Brain microvascular endothelial cell (primary cell): ENCODE measurements at places on chromosomes 7 and 10.

- no peak for DNase-seq
These were observed 27.2 kb downstream of the IKZF1 start for GRCh38 chr7:50331564-50332208.

DNA sequence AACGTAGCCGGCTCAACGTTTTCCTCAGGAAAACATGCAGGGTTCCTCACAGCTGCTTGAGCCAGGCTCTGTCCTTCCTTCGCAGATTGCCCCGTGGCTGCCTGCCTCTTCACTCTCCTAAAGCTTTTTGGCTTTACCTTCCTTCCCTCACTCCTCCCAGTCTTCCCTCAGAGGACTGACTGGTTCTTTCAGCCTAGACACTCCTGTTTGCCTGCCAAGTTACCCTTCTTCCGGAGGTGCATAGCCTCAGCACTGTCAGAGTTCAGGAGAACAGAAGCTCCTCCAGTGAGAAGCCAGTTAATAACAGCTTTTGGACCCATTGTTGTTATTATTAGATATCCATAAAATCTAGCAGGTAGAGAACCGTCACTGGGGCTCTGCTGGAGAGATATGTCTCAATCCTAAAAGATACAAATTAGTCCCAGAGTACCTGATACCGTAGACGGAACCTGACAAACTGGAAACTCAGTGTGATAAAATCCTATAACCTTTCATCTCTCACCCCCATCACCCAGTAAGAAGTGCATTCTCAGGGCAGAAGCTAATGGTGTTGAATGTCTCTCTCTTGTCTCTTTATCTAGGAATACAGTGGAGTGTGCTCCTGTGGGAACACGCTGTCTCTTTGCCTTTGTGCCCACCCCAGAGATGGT is 79.6 kb downstream of the SND1 start:
- no peak for DNase-seq

- DNase-seq: no peak
These were observed 61.1 kb upstream of the EXOC4 start for GRCh38 chr7:133191787-133192186.

- no peak for DNase-seq
These were observed 31.9 kb upstream of the ADCYAP1R1 start for GRCh38 chr7:31020161-31020560.

GRCh38 chr10:10642751-10643150 is 374.9 kb upstream of the CELF2 start:
- DNase-seq: peak; percentile 40

GRCh38 chr7:117946151-117946633 is 73.0 kb upstream of the CTTNBP2 start:
- DNase-seq: peak; percentile 35

GRCh38 chr10:128631801-128632241 is 505.6 kb upstream of the MKI67 start:
- DNase-seq: peak; percentile 4

DNA sequence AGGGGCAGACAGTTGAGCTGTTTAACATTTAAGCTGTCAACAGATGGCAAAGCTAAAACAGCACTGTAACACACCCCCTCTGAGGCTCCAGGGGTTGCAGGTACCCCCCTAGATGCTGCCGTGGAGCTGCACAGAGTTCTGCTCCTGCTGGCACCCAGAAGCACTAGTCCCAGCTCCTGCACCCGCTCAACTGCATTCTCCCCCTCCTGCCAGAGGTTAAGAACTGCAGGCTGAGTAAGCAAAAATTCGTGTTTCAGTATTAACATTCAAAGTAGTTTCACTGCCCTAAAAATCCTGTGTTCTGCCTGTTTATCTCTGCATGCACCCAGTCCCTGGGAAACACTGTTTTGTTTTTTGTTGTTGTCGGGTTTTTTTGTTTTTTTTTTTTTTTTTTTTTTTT is 790.8 kb upstream of the KCND2 start:
- peak; percentile 4 for DNase-seq

DNA sequence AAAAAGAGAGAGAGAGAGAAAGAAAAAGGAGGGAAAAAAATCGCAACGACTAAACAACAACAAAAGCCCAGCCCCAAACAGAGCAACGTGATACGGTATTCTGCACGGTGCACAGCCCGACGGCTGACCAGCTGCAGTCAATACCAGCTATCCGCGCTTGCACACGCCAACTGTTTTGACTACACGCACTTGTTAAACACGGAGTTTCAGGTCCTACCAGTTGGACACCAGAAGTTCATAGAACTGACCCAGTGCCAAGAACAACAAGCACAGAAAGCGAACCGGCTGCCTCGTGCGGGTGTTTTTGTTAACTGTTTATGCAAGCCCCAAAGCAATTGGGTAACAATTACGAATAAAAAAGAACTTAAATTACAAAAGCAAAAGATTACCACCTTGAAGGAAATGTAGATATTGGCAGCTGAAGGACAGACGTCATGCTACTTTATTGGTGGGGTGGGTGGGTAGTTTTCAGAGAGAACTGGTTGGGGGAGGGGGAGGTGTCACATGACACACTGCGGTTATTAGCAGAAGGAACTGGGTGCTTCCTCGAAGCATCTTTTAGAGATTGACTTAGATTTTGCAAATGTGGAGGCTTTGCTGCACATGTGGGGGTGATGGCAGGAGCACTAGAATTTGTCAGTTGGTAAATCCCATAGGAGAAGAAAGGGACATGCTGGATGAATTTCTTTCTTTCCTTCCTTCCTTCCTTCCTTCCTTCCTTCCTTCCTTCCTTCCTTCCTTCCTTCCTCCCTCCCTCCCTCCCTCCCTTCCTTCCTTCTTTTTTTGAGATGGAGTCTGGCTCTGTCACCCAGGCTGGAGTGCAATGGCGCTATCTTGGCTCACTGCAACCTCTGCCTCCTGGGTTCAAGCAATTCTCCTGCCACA is 110.6 kb upstream of the EFCAB10 start:
- DNase-seq: peak; percentile 75

DNA sequence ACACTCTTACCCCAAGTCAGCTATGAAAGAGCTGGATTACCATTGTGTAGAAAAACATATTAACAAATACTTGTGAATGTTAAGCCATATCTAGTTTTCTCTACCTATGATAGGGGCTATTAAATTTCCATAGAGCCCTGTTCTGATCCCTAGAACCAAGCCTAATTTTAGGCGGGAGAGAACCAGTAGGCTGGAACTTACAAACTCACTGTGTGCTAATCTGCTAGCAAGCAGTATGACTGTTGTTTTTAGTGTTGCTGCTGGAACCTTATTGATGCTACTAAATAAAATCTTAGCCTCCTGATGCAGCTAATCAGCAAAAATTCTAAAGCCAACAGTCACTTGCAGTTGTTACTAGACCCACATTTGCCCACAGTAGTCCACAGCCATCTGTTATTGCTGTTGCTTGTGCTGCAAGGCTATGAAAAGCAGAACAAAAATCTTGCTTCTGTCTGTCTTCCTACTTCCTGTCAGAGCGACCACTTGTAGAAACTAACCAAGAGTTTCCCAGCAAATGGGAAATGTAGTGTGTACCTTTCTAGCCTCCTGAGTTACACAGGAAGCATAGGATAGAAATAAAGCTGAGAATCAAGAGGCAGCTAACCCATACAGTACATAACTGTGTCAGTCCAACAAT is 368.4 kb downstream of the ARL4A start:
- no peak for DNase-seq

DNA sequence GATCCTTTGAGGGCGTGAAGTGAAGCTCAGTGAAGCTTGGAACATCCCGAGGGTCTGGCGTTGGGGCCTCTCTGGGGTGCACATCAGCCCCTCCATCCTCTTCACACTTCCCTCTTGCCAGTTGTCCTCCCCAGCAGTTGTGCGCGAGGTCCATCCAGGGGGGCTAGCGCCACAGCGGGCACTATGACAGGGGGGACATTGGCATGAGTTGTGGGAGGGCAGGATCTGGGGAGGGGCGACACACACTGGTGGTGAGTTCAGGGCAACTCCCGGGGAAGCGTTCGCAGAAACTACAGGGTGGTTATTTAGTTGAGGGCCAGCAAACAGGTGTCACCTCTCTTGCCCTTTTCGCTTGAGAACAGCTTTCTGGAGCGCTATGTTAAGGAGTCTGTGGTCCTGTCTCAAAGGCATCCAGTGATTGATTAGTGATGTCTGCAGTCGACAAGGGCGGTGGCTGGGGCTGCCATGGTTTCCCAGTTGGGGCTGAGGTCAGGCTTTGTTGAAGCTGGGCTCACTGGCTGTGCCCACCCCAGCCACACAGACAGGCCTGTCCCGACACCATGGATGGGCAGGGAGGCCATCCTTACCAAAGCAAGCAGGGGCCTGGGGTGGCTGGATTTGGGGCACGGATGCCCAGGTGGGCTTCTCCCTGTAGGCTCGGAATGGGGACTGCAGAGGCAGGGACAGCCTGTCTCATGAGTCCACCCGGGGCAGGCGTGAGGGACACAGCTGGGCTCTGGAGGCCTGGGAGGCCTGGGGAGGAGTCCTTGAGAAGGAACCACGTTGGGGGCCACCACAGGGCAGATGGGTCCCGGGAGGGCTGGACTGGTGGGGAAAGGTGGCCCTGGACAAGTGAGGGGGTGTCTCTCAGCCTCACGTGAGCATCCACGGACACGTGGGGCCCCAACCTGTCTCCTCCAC is 59.4 kb downstream of the UNCX start:
- no peak for DNase-seq

DNA sequence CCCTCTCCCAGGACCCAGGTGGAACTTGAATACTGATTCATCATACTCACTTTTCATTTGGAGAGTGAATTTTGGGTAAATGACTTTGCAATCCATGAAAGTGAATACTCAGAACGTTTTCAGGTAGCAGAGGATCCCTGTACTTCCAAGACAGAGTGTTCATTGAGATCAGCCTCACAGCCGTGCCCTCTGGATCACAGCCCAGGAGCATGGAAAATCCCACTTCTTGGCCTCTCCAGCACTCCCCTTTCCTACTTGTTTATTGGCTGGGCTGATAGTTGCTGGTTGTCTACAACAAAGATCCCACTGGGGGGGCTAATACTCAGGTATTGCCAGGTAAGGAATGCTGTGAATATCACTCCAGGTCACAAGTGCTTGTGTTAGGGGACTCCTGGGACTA is 5.9 kb downstream of the GCK start:
- no peak for DNase-seq

DNA sequence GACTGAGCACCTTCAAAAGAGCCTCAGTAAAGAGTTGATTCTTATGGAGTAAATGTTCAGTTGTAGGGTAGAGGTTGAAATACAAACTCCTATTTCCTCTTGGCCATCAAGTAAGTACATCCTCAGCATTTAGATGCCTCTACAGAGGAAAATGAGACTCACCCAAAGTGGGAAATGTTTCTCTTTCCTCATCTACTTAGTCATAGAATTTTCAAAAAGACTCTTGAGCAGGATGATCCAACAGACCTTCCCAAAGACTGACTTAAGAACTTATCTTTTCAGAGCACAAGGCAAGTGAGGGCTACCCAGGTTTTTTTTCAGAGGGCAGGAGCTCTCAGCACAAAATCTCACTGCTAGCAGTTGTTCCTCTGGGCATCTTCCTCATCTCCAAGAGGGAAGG is 449.1 kb downstream of the KCNMA1 start:
- no peak for DNase-seq

GRCh38 chr10:124611738-124612137 is 132.4 kb downstream of the FAM53B start:
- DNase-seq: no peak

- DNase-seq: no peak
These were observed 7.0 kb downstream of the NAPEPLD start for GRCh38 chr7:103141753-103142404.

DNA sequence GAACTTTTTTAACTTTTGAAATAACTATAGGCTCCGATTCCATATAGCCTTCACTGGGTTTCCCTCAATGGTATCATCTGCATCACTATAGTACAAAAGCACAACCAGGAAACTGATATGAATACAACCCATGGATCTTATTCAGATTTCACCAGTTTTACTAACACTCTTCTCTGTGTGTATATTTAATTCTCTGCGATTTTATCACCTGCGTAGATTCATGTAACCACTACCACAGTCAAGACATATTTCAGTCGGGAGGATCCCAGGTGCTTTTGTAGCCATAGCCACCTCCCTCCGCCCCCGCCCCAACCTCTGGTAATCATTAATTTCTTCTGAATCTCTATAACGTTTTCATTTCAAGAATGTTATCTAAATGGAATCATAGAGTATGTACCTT is 82.8 kb upstream of the C7orf33 start:
- DNase-seq: no peak

GRCh38 chr7:8113184-8113583 is 144.6 kb downstream of the GLCCI1 start:
- DNase-seq: no peak

GRCh38 chr7:17355050-17355449 is 56.6 kb downstream of the AHR start:
- DNase-seq: no peak

DNA sequence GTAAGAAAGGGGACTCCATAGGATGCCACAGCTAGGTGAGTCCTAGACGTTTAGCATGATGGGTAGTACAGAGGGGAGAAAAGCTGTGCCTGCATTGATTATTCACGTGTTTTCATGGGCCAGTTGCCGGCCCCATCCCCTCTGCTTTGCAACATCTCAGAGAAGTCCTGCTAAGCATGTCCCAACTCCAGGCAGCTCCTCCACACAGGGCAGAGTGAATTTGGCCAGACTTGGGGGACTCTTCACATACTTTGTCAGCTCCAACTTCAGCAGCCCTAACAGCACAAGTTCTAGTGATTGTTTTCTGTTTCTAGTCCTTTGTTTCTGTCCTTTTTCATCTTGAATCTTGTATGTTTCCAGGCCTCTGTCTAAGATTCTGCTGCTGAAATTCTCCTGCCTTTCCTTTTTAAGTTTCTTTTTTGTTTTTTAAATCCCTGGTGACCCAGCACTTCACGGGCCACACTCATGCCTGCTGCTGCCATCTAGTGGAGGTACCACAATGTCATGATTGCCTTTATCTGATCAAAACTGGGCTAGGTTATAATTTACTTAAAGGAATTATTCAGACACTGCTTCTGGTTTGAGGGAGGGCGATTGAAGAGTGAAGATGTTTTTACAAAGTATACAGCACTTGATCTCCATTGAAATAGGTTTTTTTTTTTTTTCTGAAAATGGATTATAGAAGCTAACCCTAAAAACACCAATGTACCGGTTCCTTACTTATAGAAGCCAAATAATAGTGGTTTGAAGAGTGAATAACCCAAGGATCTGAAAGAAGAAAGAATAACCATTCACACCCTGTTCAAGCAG is 276.9 kb downstream of the CSTF2T start:
- DNase-seq: peak; percentile 66

DNA sequence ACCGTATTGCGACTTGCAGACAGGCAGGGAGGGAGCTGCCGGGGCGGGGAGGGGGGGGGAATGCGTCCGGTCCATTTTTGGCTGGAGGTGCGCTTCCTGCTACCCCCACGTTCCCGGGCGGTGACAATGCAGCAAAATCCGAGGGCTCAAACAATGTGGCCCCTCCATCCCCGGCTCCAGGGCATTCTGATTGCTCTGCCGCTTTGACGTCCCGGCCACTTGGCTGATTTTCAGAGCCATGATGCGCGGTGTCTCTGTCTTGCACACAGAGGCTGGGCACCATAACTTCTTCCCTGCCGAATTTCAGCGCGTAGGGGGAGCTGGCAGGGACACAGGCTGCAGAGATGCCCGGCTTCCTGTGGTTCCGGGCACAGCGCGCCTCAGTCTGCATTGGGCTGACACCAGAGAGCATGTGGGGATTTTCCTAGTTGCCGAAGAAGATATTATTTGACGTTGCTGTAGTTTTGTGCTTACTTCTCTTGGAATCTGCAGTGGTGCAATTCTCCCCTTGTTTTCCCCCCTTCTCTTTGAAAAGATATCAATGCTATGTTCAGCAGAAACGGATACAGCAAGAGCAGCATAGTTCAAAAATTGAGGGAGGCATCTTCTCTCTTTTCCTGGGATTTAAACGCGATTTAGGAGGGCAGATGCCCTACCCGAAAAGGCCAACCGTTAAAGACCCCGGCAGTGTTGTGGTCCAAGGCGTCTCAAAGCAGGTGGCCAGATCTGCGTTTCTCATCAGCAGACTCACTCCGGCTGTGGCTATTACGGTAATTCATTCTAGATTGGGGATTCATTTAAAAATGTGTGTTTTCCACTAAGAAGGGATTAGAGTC is 1.4 kb downstream of the HECW1 start:
- no peak for DNase-seq
